GM23248 (cell line): ENCODE measurements at places on chromosomes 4 and X.
A peak's percentile ranks its signal among the peaks of the same experiment; 100 is the strongest.

- DNase-seq: peak; percentile 3
Observed at GRCh38 chr4:158090323-158090722, 82.5 kb downstream of the GASK1B start.

- DNase-seq: no peak
Observed at GRCh38 chrX:46898207-46898606, 14.0 kb upstream of the JADE3 start.

GRCh38 chr4:152328582-152328981, 207.3 kb downstream of the FBXW7 start:
- peak; percentile 81 for DNase-seq

GRCh38 chr4:10161146-10161545, 44.5 kb upstream of the WDR1 start:
- no peak for DNase-seq

- no peak for DNase-seq
Observed at GRCh38 chrX:70029863-70030262, 19.9 kb downstream of the AWAT2 start.

- DNase-seq: no peak
Observed at GRCh38 chrX:11890836-11891514, 132.9 kb downstream of the MSL3 start.

DNA sequence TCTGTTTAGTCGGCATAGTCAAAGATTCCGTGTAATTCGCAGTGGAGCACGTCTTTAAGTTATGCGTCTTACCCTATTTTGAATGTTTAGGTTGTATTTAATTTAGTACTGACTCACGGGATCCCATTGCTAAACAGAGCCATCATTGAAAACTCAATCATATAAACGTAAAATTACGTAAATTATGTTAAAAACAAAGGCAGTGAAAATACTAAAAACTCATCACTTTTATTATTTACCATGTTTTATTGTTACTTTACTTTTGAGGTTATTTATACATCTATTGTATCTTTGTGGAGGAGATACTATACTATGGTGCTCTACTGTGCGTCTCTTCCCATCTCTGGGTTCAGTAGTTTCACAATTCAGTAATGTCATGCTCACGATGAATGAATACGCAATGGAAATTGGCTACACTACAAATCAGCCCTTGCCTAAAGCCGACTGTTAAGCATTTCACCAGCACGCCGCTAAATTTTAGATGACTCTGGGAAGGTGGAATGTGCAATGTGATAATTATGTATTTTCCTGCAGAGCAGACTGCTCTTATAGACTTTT, 944 bp downstream of the FUNDC2 start:
- DNase-seq: peak; percentile 83

DNA sequence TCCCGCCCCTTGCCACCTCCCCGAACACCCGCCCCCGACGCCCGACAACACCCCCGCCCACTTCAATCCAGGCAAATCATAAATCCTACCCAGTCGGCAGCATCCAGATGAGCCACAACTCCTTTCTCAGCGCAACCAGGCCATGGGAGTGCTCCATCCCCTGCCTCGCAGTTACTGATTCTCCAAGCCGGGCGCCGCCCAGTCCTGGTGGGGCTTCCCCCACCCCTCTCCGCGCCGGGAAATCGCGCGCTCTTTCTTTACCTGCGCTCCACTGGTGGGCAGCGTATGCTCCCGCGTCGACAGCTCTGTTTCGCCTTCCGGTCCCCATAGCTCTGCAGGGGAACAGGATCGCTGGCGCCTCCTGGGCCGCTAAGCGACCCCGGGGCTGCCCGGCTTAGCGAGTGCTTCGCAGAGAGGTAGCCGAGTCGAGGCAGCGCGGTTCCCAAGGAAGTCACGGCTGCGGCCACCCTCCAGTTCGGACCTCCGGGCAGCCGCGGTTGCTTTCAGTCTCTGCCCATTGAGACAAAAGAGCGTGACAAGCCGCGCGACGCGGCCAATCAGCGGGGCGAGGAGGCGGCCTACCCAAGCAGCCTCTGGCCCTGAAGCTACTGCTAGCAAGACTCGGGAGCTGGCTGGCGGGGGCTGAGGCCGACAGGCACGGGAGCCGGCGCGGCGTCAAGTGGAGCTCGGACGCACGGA, 43.7 kb upstream of the TMSB15B start:
- peak; percentile 74 for DNase-seq

DNA sequence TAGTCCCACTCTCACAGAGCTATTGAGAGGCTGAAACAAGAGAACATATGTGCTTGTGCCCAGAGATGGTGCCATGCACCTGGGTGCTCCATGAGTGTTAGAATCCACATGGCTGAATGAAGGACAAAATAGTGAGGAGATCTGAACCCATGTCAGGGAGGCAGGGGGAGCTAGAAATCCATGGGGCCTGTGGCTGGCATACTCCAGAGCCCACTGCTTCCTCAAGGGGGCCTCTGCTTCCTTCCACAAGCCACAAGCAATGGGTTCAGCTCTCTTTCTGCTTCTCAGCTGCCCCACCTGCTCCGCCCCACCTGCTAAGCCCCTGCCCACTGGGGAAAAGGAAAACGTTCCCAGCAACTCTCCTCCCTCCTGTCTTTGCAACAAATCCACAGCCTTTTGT, 46.1 kb downstream of the PJA1 start:
- DNase-seq: no peak

GRCh38 chr4:89334311-89334710, 26.7 kb upstream of the GPRIN3 start:
- no peak for DNase-seq

GRCh38 chr4:3112609-3113469, 38.4 kb downstream of the HTT start:
- peak; percentile 57 for DNase-seq

DNA sequence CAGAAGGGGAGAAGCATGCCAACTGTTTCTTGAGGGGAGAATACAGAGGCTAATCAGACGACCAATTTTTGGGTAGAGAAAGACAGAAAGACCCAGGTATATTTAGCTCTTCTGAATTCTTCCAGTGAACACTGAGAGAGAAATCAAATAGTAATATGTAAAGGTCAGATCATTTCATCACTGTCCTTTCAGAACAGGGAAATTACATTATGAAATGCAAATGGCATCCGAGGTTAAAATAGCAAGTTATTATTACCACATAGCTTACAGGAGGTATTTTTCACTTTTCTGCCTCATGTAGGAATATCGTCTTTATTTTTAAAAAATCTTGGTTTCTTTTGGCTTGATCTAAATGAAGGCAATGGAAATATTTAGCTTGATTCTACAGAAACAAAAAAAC, 18.0 kb downstream of the GABRB1 start:
- no peak for DNase-seq

GRCh38 chr4:143858456-143858855, 46.9 kb downstream of the GYPE start:
- peak; percentile 7 for DNase-seq

DNA sequence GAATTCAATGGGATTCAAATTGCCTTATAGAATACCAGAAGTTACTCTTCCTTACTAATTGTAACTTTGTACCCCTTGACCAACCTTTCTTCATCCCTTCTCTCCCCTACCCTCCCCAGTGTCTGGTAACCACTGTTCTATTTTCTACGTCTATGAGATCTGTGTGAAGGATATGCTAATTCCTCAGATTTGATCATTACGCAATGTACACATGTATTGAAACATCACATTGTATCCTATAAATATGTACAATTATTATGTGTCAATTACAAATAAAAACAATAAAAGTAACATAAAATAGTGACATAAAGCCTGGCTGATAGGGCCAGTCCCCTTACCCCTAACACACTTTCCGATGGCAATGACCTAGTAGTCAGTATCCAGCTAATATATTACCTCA, 95.1 kb upstream of the GRIA3 start:
- no peak for DNase-seq

- no peak for DNase-seq
Observed at GRCh38 chrX:68725756-68726365, 78.4 kb downstream of the STARD8 start.

GRCh38 chr4:74535512-74535911, 90.6 kb downstream of the AREG start:
- DNase-seq: no peak

DNA sequence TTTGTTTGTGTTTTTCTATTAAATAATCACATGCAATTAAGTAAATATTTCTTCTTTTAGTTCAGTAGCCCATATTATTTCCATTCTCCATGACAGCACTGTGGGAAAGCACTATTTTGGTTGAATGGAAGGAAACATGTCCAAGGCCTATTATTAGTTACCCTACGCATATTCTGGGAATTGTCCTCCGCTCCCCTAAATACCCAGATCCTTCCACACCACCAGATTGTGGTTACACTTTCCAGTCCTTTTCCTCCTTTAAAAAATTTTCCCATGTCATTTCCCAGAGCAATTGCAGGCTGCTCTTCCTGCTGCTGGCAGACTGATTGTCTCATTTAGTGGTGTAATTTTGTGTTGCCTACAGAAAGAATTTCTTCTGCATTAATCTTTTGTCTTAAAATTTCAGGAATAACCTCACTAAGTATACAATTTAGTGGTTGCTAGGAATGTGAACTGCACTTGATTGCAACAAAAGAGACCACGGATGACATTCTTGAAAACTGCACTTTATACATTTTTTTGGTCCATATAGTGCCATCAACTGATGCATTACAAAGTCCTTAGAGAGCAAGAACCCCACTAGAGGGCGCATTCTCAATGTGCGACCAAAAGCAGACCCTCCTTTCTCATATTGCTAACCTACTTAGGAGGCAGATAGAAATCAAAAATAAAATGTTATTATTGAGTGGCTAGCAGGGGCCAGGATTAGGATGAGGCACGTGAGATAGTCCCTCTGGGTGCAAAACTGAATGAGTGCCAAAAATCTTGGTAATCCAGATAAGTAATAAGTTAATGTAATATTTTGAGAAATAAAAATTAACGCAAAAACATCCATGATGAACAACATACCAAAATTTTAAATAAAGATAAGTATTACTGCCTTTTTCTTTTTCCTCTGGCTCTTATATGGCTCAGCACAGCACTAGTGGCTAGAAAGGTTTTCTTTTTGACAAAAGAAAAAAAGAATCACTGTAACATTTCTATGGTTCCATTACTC, 98.8 kb upstream of the IQCM start:
- peak; percentile 73 for DNase-seq

DNA sequence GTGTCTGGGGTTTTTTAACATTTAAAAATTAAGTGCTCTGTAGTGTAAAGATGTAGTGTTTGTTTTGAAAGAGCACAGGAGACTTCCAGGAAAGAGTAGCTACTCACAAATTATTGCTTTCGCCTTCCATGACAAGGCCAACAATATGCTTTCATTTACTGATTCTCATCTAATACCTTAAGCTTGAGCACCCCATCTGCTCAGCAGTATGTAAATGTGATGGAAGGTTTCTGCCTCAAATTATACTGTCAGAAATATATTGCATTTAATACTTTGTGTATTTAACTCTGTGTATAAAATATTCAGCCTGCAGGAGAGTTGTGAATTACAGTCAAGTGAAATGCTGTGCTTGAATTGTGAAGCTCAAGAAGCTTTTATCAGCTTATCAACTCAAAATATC, 296.3 kb upstream of the ATOH1 start:
- no peak for DNase-seq

GRCh38 chr4:25406081-25406692, 29.1 kb downstream of the ANAPC4 start:
- peak; percentile 54 for DNase-seq

GRCh38 chr4:154344686-154345085, 146.9 kb downstream of the DCHS2 start:
- DNase-seq: no peak

DNA sequence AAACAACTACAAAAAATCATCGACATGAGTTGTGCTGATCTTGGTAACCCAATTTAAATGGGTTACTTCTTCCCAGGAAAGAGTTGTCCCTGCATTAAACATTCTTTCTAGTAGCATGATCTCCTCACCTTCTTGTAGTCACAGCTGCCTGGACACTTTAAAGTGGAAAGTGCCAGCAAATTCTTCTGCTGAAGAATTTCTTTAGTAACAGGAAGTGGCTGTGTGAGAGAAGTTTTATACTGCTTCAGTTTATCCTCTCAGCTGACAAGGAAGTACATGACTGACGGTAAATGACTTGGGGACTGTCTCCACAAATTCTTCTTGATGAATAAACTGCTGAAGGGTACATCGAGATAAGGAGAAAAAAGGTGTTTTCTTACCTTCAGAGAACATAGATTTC, 18.2 kb upstream of the TNIP3 start:
- DNase-seq: peak; percentile 14

DNA sequence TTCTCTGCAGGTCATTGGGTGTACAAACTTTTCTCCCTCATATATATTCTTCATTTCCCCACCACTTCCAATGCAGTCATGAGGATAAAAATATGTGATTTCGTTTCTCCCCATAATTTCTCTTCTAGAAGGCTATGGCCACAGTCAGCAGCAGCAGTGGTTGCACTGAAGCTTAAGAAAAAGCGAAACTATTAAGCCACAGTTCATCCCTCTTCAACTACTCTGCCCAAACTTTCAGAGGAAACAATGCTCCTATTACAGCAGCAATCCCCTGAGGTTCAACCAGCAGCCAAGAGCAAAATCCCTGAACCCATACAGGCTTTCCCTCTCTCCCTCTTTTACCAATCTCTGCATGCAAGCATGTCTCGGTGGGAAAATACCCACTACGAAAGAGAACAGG, 298.6 kb downstream of the DHX15 start:
- no peak for DNase-seq
